ENCODE measurements at places on chromosomes 16 and 17.

GRCh38 chr16:12245088-12245920, 268.8 kb downstream of the SNX29 start:
- no peak for DNase-seq

GRCh38 chr17:68794636-68795434, 160.4 kb downstream of the ABCA8 start:
- DNase-seq = peak; percentile 26

- DNase-seq = no peak
Observed at GRCh38 chr17:8740486-8740885, 4.2 kb downstream of the CCDC42 start.

DNA sequence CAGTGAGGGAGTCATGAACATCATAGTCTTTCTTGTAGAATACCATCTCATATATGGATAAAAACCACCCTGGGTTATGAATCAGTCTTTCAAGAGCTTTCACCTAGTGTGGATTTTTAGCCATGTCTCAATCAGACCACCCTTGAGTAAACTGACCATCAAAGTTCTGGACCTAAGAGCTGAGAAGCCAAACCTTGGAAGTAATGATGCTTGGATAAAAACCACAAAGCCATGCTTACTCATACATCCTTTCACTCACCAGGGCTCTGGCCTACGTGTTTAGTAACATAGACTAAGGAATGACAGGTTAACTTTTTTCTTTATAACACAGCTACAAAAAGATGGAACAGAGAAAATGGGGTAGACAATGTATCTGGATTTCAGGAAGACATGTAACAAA, 167.2 kb downstream of the STX8 start:
- no peak for DNase-seq

DNA sequence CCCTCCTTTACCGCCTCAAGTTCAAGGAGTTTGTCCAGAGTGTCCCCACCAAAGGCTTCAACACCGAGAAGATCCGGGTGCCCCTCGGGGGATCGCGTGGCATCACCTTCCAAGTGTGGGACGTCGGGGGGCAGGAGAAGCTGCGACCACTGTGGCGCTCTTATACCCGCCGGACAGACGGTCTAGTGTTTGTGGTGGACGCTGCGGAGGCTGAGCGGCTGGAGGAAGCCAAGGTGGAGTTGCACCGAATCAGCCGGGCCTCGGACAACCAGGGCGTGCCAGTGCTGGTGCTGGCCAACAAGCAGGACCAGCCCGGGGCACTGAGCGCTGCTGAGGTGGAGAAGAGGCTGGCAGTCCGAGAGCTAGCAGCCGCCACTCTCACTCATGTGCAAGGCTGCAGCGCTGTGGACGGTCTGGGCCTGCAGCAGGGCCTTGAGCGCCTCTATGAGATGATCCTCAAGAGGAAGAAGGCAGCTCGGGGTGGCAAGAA, 1.1 kb downstream of the ARL4D start:
- no peak for DNase-seq

DNA sequence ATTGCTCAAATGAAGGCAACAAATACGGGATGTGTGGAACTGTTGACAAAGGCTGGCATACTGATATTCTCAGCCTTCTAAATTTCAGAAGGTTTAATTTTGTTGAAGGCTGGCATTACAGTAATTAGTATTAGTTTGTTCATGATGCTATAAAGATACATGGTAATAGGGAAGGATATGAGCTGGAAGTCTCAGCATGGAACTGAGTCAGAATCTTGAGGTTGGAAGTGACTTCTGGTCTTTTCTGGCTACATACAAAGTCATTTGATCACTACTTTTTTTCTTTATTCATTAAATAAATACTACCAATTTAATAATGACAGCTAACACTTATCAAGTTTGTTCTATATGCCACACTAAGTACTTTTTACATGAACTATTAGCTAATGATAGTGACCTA, 22.6 kb downstream of the RABEP1 start:
- no peak for DNase-seq

GRCh38 chr16:11396241-11397048, 51.2 kb downstream of the RMI2 start:
- peak; percentile 27 for DNase-seq

GRCh38 chr16:66988197-66988788, at the start of gene CES4A:
CES4A (plus strand) TSS chr16:66988589; CDS start chr16:66988773, 184 bp downstream.
- DNase-seq = peak; percentile 53

- DNase-seq = no peak
Observed at GRCh38 chr16:86227801-86228200, 282.5 kb upstream of the FOXF1 start.

DNA sequence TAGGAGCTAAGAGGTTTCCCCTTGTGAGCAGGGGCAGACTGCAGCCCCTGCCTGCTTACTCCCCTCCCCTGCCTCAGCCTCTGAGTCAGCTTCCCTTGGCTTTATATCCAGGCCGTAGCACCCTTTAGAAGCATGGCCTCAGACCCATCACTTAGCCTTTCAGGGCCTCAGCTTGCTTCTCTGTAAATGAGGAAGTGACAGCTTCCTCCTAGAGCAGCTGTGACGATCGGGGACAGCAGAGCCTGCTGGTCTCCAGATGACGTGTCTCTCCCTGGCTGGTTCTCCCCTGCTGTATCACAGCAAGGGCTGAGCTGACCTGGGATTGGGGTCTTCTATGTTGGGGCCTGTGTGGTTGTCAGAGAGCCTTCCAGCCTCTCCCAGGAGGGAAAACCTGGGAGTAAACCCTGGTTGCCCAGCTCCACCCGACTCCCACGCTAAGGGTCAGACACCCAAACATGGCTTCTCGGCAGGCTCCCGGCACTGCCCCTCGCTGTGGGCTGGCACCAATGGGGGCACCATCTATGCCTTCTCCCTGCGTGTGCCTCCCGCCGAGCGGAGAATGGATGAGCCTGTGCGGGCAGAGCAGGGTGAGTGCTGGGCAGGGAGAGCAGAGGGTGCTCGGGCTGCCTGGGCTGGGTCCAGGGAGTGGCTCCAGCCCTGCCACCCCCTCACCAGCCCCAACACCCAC, 16.3 kb upstream of the MYO15B start:
- DNase-seq = no peak

DNA sequence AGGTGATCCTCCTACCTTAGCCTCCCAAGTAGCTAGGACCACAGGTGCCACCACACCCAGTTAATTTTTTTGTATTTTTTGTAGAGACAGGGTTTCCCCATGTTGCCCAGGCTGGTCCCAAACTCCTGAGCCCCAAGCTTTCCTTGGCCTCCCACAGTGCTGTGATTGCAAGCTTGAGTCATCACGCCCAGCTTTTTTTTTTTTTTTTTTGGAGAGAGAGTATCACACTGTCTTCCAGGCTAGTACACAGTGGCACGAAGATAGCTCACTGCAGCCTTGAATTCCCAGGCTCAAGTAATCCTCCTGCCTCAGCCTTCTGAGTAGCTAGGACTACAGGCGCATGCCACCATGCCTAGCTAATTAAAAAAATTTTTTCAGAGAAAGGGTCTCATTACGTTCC, 27.2 kb downstream of the HEATR9 start:
- no peak for DNase-seq

DNA sequence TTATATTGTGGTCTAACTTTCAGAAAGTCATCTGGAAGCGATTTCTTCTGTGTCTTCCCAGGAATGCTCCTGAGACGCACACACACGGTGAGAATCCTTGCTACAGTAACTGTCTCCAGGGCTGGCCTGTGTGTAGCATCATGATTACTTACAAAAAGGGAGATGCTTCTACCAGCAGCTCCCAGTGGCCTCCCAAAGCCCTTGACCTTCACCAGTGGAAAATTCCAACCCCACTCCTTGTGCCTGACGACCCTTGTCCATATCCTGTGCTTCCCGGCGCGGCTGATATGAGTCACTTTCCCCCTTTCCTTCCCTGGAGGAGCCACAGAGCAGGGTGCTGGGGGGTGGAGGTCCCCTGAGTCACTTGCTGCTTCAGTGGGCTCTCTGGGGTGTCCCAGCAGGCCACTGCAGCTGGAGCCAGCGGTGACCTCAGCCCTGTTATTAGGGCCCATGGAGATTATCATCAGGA, 22.1 kb upstream of the NAT9 start:
- DNase-seq = no peak

DNA sequence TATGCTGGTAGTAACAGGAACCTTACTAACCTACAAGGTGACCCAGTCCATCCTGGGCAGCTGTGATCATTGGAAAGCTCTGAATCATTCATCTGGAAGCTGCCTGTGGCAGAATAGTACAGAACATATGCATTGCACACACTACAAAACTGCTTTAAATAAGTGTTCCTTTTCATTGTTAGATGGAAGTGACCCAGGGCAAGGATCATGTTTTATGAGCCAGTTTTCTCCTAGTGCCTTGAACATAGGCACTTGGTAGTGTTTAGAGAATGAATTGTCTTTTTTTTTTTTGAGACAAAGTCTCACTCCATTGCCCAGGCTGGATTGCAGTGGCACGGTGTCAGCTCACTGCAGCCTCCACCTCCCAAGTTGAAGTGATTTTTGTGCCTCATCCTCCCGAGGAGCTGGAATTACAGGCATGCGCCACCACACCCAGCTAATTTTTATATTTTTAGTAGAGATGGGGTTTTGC, 55.4 kb downstream of the TENT4B start:
- no peak for DNase-seq

DNA sequence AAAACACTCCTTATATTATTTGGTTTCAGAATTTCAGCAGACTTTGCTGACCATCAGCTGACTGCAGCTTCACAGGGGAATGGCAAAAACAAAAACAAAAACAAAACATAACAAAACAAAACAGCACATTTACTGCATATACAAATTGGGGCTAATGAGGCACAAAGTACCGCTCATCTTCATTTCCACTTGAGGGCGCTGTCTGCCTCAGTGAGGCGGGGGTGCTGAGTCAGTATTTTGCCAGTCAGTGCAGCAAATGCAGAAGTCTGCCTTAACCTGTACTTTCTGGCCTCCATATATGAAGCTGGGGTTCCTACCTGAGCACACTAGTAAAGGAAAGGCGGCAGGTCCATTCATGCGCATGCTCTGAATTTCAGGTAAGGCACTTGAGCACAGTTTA, 13.5 kb upstream of the DYNLRB2 start:
- DNase-seq = no peak

DNA sequence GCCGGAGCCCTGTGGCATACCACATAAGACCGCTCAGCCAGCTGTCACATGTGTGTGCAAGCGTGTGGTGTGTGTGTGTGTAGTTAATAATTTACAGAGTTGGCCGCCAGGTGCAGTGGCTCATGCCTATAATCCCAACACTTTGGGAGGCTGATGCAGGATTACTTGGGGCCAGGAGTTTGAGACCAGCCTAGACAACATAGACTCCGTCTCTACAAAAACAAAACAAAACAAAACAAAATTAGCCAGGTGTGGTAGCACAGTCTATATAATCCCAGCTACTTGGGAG, 20.4 kb downstream of the SOCS1 start:
- no peak for DNase-seq

DNA sequence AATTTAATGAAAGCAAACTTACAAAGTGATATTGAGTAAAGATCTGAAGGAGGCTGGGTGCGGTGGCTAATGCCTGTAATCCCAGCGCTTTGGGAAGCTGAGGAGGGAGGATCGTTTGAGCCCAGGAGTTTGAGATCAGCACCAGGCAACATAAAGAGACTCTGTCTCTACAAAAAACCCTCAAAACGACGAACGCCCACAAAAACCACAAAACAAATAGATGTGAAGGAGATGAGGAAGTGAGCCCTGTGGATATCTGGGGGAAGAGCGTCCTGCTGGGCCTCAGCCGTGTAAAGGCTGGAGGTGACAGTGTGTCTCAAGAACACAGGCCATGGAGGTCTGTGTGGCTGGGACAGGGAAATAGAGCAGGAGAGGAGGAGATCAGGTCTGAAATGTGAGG, 68.8 kb downstream of the ITFG1 start:
- DNase-seq = no peak

GRCh38 chr17:40852364-40852763, 14.7 kb downstream of the KRT12 start:
- no peak for DNase-seq

DNA sequence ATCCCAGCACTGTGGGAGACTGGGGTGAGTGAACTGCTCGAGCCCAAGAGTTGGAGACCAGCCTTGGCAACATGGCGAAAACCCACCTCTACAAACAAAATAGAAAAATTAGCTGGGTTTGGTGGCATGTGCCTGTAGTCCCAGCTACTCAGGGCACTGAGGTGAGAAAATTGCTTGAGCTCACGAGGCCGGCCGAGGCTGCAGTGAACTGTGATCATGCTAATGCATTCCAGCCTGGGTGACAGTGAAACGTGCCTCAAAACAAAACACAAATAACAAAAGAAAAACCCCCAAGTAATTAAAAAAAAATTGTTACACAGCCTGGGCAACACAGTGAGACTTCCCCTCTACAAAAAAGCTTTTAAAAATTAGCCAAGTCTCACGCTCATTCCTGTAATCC, 5.0 kb downstream of the CCDC47 start:
- DNase-seq = no peak

- DNase-seq = no peak
Observed at GRCh38 chr17:57178839-57179238, 77.5 kb upstream of the MSI2 start.

Data from AG04450 (cell line).